ENCODE measurements at places on chromosomes 2 and 18.

DNA sequence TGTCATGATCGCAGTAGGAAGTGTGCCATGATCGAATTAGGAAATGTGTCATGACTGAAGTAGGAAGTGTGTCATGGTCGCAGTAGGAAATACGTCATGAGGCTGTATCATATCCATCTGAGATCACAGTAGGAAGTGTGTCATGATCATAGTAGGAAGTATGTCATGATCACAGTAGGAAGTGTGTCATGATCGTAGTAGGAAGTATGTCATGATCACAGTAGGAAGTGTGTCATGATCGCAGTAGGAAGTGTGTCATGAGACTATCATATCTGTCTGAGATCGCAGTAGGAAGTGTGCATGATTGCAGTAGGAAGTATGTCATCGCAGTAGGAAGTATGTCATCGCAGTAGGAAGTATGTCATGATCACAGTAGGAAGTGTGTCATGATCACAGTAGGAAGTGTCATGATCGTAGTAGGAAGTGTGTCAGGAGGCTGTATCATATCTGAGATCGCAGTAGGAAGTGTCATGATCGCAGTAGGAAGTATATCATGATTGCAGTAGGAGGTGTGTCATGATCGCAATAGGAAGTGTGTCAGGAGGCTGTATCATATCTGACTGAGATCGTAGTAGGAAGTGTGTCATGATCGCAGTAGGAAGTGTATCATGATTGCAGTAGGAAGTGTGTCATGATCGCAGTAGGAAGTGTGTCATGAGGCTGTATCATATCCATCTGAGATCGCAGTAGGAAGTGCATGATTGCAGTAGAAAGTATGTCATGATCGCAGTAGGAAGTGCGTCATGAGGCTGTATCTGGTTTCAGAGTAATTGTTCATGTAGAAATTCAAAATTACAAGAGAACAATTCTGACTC lies 56.4 kb upstream of the NFATC1 start:
- DNase-seq: no peak

GRCh38 chr2:220662431-220662830 lies 909.7 kb downstream of the EPHA4 start:
- no peak for DNase-seq

DNA sequence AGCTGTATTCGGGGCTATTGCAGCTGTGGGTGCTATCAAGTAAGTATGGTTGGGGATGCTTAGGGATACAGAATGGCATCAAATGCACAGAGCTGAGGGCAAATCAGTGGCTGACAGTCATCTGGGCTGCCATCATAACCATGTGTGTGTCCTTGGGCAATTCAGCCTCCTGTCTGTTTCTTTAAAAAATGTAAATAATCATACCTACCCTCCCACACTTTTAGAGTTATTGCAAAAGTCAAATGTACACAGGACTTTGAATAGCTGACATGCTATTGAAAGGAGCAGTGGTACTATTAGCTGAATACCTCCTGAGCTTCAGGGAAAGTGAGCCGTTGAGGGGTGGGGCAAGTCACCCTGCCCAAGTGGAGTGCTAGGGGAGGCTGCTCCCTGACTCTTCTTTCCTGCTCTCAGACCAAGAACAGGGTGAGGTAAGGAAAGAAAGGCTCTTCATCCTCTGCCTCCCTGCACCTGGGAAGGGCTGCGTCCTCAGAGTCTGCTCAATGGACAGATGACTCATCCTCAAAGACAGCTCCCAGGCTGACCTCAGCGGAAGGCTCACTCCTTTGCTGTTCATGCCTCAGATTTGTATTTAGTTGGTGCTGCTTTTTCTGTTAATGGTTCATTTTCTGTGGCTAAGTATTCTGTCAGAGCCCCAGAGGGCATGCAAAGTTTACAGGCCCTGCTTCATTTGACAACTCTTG lies 54.9 kb upstream of the BZW1 start:
- DNase-seq: no peak

DNA sequence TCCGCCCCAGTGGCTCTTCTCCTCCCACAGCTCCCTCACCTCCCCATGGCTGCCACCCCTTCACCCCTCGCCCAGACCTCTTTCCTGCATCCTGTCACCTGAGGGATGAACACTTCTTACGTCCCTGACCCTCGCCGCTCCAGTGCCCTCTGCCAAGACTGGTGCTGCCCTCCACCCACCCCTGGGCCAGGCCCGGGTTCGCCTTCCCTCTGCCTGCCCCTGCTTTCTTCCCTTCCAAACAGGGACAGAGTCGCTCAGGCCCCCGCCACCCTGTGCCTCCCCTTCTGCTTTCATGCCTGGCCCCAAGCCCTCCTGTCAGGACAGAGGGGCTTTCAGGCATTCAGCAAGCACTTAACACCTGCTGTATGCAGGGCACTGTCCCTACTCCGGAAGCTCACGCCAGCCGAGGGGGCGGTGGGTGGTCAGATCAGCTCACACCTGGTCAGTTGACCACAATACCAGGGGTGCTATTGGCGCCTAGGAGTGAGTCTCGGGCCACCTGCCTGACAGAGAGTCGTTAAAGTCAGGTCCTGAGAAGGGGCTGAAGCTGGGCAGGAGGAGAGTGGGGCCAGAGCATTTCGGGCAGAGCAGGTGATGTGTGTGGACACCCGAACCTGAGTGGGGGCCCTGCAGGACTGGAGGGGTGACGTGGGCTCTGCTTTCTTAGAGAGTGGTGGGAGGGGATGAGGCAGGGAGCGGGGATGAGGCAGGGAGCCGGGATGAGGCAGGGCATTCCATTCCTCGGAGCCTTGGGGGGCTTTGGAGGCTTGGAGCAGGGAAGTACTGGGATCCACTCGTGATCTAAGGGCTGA lies 26.0 kb upstream of the HPCAL1 start:
- DNase-seq: no peak

GRCh38 chr2:144834998-144835633 lies 315.2 kb upstream of the ZEB2 start:
- DNase-seq: peak; percentile 39

DNA sequence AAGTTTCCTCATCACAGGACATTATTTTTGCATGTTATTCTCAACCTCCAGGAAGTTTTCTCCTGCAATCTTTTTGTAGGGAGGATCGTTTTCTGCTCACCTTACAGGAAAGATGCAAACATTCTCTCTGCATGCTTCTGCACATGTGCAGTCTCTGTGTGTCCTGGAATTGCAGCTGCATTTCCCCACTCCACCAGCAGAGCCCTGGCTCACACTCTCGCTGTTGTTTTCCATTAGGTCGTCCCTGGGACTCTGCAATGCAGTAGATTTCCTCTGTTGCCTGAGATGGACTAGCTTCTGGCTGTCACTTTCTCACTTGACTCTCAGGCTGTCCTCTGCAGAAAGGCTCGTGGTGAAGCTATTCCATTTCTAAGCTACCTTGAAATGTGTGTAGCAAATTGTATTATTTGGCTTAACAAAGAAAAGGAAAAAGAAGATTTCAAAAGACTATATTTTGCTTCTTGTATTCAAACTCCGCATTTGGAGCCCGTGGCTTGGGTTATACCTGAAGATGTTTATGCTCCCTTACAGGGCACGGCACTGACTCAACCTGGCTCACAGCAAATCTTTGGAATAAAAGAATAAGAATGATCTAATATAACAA lies 346.7 kb downstream of the RAD51AP2 start:
- DNase-seq: peak; percentile 23

- no peak for DNase-seq
These were observed 31.1 kb downstream of the SERTAD2 start for GRCh38 chr2:64622443-64623241.

GRCh38 chr18:8695932-8696517 lies 9.3 kb upstream of the MTCL1 start:
- no peak for DNase-seq

DNA sequence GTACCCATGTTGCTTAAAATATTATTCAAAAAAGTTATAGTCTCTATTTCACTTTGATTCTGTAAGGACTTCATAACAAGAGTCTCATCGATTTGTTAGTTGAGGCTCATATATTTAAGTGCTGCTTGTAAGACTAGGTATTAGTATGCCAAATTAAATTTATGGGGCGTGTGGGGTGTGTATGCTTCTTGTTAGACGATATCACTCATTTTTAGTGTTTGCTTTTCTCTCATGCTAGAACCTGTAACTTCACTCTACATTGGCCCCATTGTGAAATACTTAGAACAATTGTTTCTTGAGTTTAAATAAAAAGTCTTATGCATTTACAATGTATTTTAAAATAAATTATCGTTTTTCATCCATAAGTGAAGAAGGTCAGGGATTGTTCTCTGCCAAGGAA lies 63.6 kb downstream of the CTNNA2 start:
- no peak for DNase-seq

DNA sequence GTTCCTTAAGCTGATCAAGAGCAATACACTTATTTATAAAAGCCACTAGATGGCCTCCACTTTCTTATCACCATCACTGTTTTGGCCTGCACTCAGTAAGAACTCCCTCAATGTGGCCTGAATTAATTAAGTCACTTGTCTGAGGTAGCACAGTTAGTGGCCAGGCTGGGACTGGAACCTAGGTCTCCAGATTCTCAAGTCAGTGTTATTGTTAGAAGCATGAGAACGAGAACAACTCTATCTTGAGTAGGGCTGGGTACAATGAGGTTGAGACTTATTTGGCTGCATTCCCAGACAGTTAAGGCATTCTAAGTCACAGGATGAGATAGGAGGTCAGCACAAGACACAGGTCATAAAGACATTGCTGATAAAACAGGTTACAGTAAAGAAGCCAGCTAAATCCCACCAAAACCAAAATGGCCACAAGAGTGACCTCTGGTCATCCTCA lies 115.8 kb downstream of the SS18 start:
- no peak for DNase-seq

GRCh38 chr2:131646669-131647297 lies 119.1 kb downstream of the CCDC74A start:
- DNase-seq: peak; percentile 21

DNA sequence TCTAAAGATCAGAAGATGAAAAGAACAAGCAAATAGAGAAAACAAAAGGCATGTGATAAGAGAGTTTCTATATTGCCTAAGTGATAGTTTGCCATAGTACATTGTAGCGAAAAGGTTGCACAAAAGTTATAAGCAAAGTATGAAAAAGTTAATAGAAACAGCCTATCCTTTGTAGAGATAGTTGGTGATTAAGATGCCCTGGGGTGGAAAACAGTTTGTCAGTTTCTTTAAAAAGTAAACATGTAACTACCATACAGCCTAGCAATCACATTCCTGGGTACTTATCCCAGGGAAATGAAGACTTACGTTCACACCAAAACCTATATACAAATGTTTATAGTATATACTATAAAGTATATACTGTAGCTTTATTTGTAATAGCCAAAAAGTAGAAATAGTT lies 16.9 kb upstream of the DAPL1 start:
- DNase-seq: no peak

- no peak for DNase-seq
These were observed 203.6 kb downstream of the FHOD3 start for GRCh38 chr18:36501100-36501499.

GRCh38 chr2:149329068-149329467 lies 1.3 kb upstream of the LYPD6 start:
- DNase-seq: no peak

DNA sequence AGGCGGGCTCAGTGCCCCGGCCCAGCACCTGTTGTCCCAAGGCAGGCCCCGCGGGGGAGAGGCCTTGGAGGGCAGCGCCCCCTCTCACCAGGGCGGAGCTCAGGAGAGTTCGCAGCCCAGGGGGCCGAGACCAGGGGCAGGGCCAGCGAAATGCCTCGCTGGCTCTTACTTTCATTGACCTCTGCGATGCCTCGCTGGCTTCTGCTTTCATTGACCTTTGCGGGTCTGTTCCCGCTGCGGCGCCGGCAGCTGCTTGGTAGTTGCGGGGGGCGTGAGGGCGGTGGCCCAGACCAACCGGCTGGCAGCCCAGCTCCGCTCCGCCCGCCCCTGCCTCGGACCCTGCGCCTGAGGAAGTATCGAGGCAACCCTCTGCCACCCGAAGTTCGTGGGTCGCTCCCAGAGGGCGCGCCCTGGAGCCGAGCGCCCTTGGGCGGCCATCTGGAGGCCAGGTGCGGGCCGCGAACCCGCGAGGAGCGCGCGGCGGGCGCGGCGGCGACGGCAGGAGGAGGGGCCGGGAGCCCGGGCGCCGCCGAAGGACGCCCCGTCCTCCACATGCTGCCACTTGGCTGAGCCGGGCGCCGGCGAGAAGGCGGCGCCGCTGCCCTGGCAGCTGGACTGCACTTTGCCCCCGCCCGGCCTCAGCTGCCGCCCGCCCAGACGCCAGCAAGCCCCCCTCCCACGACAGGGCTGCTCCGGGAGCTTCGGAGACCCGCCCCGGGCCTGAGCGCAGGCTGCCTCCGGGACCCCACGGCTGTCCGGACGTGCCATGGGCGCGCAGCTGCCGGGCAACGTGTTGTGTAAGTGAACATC lies 118.0 kb upstream of the MSTN start:
- DNase-seq: peak; percentile 44

DNA sequence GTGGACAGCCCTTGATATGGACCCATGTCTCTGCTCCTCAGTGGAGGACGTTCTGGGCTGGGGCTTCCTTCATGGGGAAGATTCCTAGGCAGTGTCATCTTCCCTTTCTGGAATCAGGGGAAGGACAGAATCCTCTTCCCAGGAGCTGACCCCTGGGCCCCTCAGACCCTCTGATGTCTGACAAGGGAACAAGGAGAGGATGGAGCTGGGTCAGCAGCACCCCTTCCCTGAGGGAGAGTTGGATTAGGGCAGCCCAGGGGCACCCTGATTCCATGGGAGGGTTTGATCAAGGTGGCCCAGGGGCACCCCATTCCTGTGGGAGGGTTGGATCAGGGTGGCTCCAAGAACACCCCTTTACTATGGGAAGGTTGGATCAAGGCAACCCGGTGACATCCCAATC lies 86.5 kb downstream of the ACKR3 start:
- DNase-seq: no peak

DNA sequence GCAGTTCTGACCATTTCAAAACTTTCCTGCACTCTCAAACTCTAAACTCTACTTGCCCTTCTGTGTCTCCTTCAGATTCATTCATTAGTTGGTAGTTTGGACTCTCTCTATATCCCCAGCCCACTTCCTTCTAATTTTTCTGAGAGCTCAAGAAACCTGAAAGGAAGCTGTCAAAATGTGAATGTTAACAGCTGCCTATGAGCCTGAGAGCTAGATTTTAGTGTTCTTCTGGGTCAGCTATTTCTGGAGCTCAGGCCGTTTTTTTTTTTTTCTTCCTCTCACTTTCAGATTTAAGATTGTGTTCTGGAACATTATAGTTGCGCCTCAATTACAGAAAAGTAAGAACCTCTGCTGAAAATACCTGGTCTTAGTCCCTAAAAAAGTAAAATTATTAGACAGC lies 73.1 kb downstream of the RTN4 start:
- peak; percentile 52 for DNase-seq

- no peak for DNase-seq
These were observed 6.7 kb downstream of the NAB1 start for GRCh38 chr2:190655570-190655969.

- no peak for DNase-seq
These were observed 16.7 kb upstream of the TXNDC2 start for GRCh38 chr18:9868857-9869714.

- no peak for DNase-seq
These were observed 329.7 kb upstream of the MEIS1 start for GRCh38 chr2:66105066-66105753.

DNA sequence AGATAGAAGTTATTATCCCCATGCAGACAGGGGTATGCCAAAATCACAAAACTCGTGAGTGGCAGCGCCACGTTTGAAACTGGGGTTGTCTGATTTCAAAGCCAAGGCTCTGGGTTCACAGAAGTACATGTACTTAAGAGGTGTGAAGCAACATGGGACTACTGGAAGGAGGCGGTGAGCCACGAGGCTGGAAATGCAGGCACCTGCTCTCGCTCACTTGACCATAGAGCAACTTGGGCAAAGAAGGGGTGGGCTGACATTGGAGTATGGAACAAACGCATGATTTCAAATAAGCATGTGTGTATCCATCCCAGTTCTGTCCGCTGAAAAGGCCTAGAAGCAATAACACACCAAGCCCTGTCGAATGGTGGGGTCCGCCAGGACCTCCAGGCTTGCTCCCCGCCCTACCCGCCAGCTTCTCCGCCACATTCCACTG lies 593 bp upstream of the ACTR2 start:
- DNase-seq: peak; percentile 49

Data from suppressor macrophage (primary cell).